ENCODE measurements at places on chromosomes 6 and 20.

GRCh38 chr6:44128020-44128917 lies 915 bp downstream of the TMEM63B start:
- DNase-seq = peak; percentile 50

DNA sequence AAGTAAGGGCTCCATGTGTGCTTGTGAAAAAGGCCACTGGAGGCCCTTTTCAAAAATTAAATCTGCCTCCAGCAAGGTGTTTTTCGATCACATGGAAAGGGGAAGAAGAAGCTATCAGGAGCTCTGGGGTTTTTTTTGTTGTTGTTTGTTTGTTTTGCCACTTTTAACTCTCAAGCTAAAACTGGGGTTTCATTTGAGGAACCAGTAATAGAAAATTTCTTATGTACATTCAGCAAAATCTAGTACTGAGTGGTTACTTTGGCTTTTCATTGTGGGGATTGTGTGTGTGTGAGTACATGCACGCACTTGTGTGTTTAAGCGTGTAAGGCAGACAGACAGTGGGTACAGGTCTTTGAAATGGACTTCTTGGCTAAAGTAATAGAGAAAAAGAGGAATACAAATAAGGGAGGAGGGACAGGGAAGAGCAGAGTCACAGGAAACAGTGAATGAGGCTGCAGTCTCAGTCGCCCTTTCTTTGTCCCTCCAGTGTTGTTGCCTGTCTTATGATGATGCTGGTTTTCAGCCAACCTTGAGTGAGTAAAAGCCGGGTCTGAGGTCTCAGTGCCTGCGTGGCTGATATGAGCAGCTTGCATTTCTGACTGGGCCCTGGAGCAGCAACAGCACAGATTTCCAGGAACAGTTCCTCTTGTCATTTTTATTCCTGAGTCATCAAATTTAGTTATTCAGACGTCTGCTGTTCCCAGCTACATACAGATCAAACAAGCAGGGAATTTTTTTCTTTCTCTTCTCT lies 26.2 kb downstream of the SLC16A10 start:
- DNase-seq = peak; percentile 13

DNA sequence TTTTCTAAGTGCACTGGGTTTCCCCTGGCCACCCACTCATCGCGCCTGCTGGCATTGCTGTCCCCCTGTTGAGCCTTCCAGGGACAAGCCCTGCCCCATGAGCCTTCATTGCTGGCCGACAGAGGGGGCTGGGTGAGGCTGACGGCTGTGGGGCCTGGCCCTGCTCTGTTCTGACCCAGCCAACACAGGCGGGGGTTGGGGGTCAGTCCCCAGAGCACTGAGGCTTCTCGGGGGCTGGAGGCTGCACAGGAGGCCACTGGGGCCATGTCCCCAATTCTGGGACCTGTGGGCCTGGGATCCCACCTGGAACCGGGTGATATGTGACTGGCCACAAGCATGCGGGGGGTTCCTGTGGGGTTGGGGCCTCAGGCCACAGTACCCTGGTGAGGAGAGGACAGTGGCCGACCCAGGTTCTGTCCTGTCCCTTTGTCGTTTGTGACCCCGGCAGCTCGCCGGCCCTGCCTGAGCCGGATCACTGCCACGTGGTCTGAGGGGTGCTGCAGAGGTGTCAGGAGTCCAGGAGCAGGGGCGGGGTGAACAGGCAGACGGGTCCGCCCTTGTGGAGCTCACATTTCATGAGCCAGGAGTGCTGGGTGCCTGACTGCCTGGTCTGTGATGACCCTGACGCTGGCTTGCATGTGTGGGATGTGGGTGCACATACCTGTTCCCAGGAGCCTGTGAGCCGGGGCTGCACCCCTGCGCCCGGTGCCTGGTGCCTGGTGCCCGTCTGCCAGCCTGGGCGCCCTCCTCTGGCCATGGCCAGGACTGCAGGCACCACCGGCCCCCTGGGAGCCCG lies 2.1 kb upstream of the COL20A1 start:
- peak; percentile 74 for DNase-seq

- peak; percentile 6 for DNase-seq
These were observed 129.2 kb downstream of the ATXN1 start for GRCh38 chr6:16632101-16632500.

DNA sequence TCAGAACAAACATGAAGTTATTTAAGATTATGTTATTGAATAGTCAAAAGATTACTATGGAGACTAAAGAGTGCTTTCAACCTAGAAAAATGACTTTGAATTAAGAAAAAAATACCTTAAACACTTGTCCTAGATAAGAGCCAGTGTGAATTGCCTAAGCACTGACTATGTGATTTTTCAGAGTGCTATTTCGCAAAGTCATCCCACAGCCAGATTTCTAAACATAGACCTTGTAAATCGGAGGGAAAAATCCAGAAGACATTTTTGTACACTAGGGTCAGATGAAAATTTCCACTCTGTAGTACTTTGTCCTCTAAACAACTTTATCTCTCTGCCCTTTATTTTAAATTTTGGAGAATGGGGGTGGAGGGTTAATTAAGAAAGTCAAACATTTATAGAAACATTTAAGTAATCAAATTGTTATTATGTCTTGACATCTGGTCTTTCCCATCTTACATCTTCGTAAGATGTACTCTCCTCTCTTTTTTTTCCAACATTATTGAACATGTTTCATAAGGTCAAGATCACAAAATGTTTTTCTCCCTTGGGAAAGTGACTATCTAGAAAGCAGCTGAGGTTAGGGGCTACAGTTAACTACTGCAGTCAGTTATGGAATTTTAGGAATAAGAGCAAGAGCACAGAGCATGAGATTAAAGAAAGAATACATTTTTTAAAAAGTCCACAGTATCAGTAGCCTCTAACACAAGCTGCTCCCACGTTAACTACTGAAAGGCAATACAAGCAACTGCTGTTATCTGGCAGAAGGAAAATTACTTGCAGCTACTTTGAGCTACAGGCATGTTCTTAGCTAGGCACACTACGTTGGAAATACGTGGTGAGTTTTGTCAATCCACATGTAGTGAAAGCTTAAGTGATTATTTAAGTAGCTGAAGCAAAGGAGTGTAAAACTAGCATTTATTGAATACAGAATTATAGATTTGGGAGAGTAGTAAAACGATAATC lies 648.5 kb downstream of the HTR1B start:
- no peak for DNase-seq

DNA sequence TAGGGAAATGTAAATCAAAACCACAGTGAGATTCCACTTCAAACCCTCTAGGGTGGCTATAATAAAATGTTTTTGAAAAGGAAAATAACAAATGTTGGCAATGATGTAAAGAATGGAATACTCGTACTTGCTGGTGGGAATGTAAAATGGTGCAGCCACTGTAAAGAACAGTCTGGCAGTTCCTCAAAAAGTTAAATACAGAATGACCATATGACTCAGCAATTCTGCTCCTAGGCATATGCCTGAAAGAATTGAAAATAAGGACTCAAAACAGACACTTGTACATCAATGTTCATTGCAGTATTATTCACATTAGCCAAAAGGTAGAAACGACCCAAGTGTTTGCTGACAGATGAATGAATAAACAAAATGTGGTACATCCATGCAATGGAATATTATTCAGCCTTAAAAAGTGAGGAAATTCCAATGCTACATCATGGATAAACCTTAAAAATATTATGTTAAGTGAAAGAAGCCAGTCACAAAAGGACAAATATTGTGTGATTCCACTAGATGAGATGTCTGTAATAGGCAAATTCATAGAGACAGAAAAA lies 10.2 kb upstream of the RNF114 start:
- no peak for DNase-seq

DNA sequence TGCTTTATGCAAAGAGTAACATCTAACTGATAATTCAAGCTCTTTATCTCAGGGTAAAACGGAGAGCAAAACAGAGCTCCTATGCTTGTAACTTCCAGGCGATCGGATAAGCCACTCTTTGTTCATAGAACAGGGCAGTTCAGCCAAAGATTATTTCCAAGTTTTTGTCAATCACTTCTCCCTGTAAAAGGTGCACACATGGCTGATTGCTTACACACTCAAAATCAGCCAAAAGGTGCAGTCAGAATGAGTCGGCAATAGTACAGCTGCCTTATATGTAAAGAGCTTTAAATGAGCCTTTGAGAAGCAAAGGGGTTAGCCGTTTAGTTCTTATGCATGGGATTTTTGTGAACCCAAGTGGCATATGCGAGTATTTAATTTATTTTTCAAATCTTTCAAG lies 449.6 kb upstream of the POU3F2 start:
- no peak for DNase-seq

DNA sequence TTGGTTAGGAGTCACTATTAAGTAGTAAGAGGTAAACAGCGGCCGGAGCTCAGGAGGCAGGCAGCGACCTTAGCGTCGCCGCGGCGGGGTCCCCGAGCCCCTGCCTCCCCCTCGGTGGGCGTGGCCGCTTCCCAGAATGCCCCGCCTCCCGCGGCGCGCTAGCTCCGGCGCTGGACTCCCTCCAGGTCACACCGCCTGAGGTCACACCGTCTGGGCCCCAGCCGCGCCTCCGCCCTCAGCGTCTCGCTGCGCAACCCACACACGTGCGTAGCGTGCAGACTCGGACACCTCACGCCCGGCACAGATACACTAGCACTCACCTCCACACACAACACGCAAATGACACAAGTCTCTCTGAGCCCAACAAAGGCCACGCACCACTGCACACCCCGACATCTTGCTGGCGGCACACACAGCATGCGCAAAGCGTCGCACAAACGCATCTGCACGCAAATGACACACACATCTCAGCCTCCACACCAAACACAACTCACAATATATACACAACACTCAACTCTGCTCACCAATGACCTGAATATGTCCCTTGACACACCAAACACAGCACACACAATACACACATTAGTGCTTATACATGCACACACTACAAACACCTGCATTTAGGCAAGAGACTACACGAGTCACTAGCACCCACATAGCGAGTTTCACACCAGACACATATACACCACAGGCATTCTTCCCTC lies 17.6 kb upstream of the CDKN1A start:
- DNase-seq = no peak

- DNase-seq = peak; percentile 48
These were observed 24.2 kb downstream of the EDN3 start for GRCh38 chr20:59324521-59325141.

DNA sequence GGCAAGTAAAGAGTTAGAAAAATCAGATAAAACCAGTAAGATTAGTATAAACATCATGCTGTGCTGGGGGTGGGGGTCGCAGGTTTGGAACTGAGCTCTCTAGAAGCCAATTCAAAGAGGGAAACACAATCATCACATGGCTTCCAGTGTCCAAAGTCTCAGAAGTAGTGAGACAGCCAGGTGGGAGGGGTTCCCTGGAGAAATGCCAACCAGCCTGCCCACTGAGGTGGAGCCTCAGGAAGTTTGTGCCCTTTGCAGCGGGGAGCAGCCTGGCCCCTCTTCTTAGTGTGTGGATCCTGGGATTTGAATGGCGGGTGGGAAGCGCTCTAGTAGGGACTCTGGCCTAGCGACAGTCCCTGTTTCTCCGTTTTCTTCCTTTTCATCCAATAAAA lies 21.4 kb downstream of the C6orf15 start:
- DNase-seq = no peak

GRCh38 chr20:14821251-14821650 lies 483.8 kb upstream of the FLRT3 start:
- DNase-seq = no peak

DNA sequence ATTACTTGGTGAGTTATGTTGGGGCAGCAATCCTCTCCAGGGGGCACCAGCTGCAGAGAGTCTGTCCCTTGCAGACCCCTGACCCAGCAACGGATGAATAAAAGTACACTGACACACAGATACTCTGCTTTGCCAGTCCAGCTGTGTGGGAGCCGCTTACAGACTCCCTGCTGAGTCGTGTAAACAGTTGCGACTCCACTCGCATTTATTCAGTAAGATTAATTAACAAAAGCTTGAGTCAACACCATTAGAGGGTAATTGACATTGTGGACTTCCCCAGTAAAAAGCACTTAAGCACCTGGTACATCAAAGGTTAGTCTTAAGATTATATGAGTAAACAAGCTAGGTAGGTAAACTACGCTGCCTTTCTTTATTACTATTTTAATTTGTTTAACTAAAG lies 92.0 kb upstream of the TMEM181 start:
- DNase-seq = no peak

DNA sequence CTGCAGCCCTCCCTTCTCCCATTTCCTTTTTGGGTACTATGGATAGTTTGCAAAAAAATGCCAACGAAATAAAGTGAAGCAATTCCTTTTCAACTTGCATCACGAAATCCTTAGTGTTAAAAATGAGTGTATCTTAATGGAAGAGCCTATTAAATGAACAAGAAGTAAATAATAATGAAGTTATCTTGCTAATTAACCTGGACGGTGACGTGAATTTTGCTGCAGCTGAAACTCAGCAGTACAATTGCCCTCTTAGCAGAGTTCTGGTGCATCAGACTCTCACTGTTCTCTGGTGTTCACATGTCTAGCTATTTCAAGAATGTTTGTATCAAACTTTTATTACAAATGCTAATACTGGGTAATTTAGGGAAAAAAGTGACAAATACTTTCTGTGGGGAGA lies 119.7 kb upstream of the HDAC2 start:
- DNase-seq = no peak

DNA sequence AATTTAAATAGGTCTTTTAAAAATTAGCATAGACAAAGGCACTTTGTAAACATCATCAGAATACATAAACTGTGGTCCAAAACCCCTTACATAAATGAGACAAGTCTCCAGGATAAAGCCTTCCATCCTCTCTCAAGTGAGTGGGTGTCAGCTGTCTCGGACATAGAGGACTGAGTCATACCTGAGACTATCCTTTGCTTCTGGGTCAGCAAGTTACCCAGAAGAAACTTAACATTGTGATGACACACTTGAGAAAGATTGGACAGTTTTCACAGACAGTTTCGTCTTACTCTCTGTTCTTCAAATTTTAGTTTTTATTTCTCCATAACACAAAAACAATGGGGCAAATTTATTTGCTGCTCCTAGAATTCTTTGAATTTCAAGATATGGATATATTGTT lies 838.0 kb downstream of the DHX35 start:
- DNase-seq = no peak

DNA sequence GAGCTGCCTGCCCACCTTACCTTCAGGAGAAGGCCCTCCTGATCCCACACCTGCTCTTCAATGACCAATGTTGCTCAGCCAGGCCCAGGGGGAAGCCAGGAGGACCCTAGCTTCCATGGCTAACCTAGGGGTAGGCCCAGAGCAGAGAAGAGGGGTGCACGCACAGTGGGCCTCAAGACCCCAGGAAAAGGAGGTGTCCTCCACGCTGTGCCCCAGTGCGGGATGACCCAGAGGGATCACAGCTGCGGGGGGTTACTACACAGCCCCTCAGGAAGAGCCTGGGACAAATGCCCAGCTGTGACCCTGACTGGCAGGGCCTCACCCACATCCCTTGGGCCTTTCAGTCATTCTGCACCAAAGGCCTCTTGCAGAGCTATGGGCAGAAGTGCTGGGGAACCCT lies 31.6 kb upstream of the APMAP start:
- DNase-seq = no peak

GRCh38 chr6:91751526-91751925 lies 1164.7 kb upstream of the MAP3K7 start:
- no peak for DNase-seq

Measured in SJCRH30 (cell line).